Gastrocnemius medialis (tissue), 4 donors: ENCODE measurements at places on chromosomes 2 and 18. TPM values are rescaled to one million over a fixed set of nuclear protein-coding genes. Genes with fewer than 3 reads are reported as not detected.
A peak's percentile ranks its signal among the peaks of the same experiment; 100 is the strongest.

TMEM150A gene
- total RNA-seq: 75.2 TPM

BBS5 gene
- total RNA-seq: 7.3 TPM

ESPNL gene
- total RNA-seq: not detected

RBM45 gene
- total RNA-seq: 2.0 TPM

SP140 gene
- not detected for total RNA-seq

MSH6 gene
- 9.4 TPM for total RNA-seq

GRCh38 chr2:127932199-127932876 lies 46.6 kb upstream of the AMMECR1L start:
- H3K27me3 ChIP-seq: no peaks in the 10 kb centered on the region
- DNase-seq: no peak
- no peaks in the 10 kb centered on the region for H3K4me1 ChIP-seq
- H3K27ac ChIP-seq: no peak overlapping the region
- no peaks in the 10 kb centered on the region for H3K36me3 ChIP-seq
- H3K4me3 ChIP-seq: no peak overlapping the region

- no peak overlapping the region for H3K27ac ChIP-seq
- no peaks in the 10 kb centered on the region for H3K36me3 ChIP-seq
- no peak overlapping the region for H3K4me3 ChIP-seq
- H3K27me3 ChIP-seq: no peaks in the 10 kb centered on the region
Measured at GRCh38 chr2:73708527-73708926, 28.6 kb downstream of the TPRKB start.

- no peaks in the 10 kb centered on the region for H3K27me3 ChIP-seq
- H3K27ac ChIP-seq: no peak overlapping the region
- DNase-seq: no peak
- no peaks in the 10 kb centered on the region for H3K36me3 ChIP-seq
- no peak overlapping the region for H3K4me3 ChIP-seq
Measured at GRCh38 chr18:7775128-7775527, 208.0 kb downstream of the PTPRM start.

DNA sequence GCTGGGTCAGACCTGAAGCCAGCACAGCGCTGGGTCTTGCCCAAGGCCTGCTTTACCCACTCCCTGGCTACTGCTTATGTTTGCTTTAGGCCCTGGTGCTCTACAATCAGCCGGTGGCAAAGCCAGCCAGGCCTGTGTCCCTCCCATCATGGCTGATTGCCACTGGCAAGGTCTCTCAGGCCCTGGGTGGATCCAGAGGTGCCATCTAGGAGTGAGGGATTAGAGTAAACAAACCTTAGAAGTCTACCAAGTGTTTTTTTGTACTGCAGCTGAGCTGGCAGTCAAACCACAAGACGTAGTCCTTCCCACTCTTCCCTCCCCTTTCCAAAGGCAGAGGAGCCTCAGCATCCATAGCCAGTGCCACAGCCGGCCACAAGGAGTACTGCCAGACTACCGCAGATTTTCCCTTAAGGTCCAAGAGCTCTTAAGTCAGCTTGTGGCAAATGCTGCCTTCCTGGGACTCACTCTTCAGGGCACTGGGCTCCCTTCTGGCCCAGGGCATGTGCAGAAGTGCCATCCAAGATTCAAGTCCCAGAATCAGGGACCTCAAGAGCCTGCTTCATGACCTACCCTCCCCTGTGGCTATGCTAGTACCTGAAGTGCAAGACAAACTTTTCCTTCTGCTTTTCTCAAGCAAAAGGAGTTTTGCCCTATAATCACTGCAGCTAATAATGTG lies 20.0 kb downstream of the IL1RL2 start:
- no peak overlapping the region for H3K4me3 ChIP-seq
- H3K27me3 ChIP-seq: no peaks in the 10 kb centered on the region
- no peak overlapping the region for H3K27ac ChIP-seq
- H3K4me1 ChIP-seq: no peaks in the 10 kb centered on the region
- no peak for DNase-seq

DNA sequence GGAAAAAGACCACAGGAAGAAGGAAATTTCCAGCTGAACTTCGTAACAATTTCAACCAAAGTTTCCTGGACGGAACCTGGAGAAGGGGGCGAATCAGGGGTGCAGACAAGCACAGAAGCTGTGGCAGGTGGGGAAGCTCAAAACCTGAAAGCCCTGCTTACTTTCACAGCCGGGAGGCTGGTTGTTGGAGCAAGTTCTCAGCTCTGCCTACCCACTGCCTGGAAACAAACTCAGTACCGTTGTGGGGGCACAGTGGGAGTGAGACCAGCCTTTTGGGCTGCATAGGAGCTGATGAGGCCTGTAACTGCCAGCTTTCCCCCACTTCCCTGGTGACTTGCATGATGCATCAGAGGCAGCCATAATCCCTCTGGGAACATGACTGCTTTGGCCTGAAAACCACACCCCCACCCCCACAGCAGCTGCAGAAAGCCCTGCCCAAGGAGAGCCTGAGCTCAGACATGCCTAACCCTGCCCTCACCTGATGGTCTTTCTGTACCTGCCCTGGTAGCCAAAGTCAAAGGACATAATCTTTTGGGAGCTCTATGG lies 207.0 kb upstream of the VWC2L start:
- no peak overlapping the region for H3K4me3 ChIP-seq
- H3K36me3 ChIP-seq: no peaks in the 10 kb centered on the region
- no peaks in the 10 kb centered on the region for H3K4me1 ChIP-seq
- no peaks in the 10 kb centered on the region for H3K27me3 ChIP-seq
- no peak for DNase-seq

GRCh38 chr2:190809876-190810525 lies 70.6 kb upstream of the GLS start:
- no peak for DNase-seq
- no peak overlapping the region for H3K27ac ChIP-seq
- no peak overlapping the region for H3K4me3 ChIP-seq
- H3K36me3 ChIP-seq: no peaks in the 10 kb centered on the region

DNA sequence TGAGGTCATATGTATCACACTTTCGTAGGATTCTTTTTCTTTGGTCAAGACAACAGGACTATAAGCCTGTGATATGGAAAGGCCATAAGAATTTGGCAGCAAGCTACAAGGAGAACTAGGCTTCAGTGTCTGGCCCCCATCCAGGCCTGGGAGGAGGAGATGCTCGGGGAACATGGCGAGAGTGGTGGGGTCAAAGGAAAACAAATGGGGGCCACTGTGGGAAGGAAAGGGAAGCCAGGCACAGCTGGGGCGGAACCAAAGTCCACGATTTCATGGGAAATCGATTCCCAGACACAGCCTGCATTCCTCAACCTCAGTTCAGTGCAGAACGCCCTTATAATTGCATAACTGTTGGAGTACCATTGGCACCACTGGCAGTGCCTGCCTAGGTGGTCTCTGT lies 58.2 kb downstream of the MBP start:
- peak overlapping the region; percentile 21 for H3K27ac ChIP-seq
- DNase-seq: no peak
- H3K27me3 ChIP-seq: no peaks in the 10 kb centered on the region
- no peak overlapping the region for H3K4me3 ChIP-seq
